ENCODE measurements at places on chromosomes 2 and 18. TPM values are rescaled to one million over a fixed set of nuclear protein-coding genes. Genes with fewer than 3 reads are reported as not detected.

RUFY4 gene
- total RNA-seq, result 0.31 TPM

KHK gene
- total RNA-seq, result 17.4 TPM

FBLN7 gene
- total RNA-seq, result 0.80 TPM

RAX gene
- total RNA-seq, result 0.57 TPM

TMEM37 gene
- 9.6 TPM for total RNA-seq

TRAK2 gene
- total RNA-seq, result 10.5 TPM

ITSN2 gene
- 18.1 TPM for total RNA-seq

UGT1A8 gene
- total RNA-seq, result not detected

ATOH8 gene
- 0.81 TPM for total RNA-seq

NGEF gene
- total RNA-seq, result 5.4 TPM

PTPN18 gene
- total RNA-seq, result 21.8 TPM

Measured in WTC11 (cell line).